ENCODE measurements at places on chromosomes 3 and 15.

GRCh38 chr3:27376109-27376772, 7.1 kb upstream of the NEK10 start:
- H3K36me3 ChIP-seq: no peaks in the 10 kb centered on the region
- no peak for DNase-seq
- peaks cover 3% of the 10 kb centered on the region for H3K4me1 ChIP-seq
- H3K27ac ChIP-seq: no peak overlapping the region

DNA sequence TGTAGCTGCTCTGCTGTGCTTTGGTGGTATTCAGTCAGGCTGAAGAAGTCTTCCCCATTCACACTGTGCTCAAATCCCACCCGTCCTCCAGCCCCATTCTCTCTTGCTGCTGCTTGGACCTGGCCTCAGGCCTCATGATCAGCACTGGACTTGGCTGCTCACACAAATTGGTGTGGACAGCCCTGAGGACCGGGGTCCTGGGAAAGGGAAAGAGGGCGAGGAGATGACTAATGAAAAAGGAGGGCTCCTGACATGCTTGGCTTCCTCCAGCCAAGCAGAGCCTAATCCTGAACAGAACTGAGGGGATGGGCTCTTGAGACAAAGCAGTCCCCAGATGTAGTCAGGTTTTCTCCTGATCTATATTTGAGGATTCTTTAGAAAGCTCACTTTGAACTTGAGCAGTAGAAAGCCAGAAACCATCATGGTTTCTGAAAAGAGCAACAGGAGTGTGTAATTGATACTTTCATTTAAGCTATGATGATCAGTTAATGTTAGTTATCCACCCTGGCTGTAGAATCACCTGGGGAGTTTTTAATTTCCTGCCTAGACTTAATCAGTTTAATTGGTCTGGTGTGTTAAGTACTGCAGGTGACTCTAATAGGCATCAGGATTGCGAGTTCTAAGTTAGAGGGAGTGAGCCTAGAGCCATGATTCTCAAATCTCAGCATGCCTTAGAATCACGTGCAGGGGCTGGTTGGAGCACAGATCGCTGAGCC, 79.4 kb upstream of the THBS1 start:
- H3K36me3 ChIP-seq: no peaks in the 10 kb centered on the region
- no peaks in the 10 kb centered on the region for H3K4me1 ChIP-seq
- no peaks in the 10 kb centered on the region for H3K27me3 ChIP-seq
- DNase-seq: no peak

DNA sequence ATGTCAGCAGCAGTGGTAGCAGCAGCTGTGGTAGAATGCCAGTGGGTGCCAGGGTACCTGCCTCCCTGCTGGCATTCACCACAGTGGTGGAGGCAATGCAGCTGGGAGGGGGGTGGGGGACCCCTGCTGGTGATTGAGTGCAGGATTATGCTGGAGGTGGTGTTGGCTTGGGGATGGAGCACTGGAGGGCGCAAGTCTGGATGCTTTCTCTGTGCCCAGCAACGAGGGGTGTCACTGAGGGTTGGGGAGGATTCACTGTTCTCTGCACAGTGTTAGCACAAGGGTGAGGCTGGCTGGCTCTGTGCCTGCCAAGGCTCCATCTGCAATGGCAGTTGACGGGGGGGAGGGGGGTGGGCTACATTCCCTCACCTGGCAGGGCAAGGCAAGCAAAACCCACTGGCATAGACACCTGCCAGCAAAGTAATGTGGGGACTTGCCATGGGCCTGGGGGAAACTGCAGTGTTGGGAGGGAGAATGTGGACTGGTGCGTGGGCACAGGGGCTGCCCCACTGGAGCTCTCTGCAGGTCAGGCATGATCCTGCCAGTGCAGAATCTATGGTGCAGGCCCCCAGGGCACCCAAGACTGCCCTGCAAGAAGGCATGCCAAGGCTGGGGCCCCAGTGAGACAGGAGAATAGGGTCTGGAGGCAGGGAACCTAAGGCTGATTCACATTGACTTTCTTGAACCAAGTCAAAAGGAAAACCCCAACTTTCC, 64.3 kb downstream of the MINDY4B start:
- DNase-seq: no peak
- H3K27me3 ChIP-seq: peaks cover 4% of the 10 kb centered on the region
- no peaks in the 10 kb centered on the region for H3K4me1 ChIP-seq
- H3K27ac ChIP-seq: no peak overlapping the region
- H3K4me3 ChIP-seq: no peak overlapping the region

DNA sequence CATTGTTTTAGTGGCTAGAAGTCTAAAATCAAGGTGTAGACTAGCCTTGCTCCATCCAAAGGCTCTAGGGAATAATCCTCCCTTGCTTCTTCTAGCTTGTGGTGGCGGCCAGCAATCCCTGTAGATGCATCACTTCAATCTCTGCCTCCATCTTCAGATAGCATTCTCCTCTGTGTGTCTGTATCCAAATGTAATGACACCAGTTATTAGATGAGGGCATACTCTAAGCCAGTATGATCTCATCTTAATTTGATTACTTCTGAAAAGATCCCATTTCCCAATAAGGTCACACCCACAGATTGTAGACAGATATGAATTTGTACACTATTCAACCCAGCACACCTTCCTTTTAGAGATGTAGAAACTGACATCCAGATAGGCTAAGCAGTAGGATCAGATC, 334.5 kb upstream of the KCNMB2 start:
- DNase-seq: no peak
- H3K27me3 ChIP-seq: no peaks in the 10 kb centered on the region
- H3K36me3 ChIP-seq: no peaks in the 10 kb centered on the region
- peaks cover 14% of the 10 kb centered on the region for H3K4me1 ChIP-seq

- H3K27me3 ChIP-seq: no peaks in the 10 kb centered on the region
- peak; percentile 70 for DNase-seq
- H3K36me3 ChIP-seq: peaks cover 2% of the 10 kb centered on the region
- no peak overlapping the region for H3K4me3 ChIP-seq
Measured at GRCh38 chr3:39990532-39990931, 181.1 kb downstream of the MYRIP start.

- H3K36me3 ChIP-seq: no peaks in the 10 kb centered on the region
- no peak for DNase-seq
- no peak overlapping the region for H3K27ac ChIP-seq
- H3K4me3 ChIP-seq: no peak overlapping the region
- H3K4me1 ChIP-seq: no peaks in the 10 kb centered on the region
- no peaks in the 10 kb centered on the region for H3K27me3 ChIP-seq
Measured at GRCh38 chr3:147305533-147306250, 100.7 kb downstream of the ZIC4 start.

GRCh38 chr3:80142714-80143113, 374.9 kb upstream of the ROBO1 start:
- H3K36me3 ChIP-seq: no peaks in the 10 kb centered on the region
- H3K27me3 ChIP-seq: no peaks in the 10 kb centered on the region
- H3K4me1 ChIP-seq: no peaks in the 10 kb centered on the region
- no peak overlapping the region for H3K4me3 ChIP-seq

GRCh38 chr3:40079203-40079846, 230.2 kb upstream of the EIF1B start:
- no peak overlapping the region for H3K27ac ChIP-seq
- H3K4me1 ChIP-seq: no peaks in the 10 kb centered on the region
- no peaks in the 10 kb centered on the region for H3K36me3 ChIP-seq
- DNase-seq: no peak
- no peak overlapping the region for H3K4me3 ChIP-seq

- H3K27ac ChIP-seq: peak overlapping the region; percentile 76
- peak; percentile 87 for DNase-seq
- no peak overlapping the region for H3K4me3 ChIP-seq
- H3K36me3 ChIP-seq: no peaks in the 10 kb centered on the region
- no peaks in the 10 kb centered on the region for H3K27me3 ChIP-seq
Measured at GRCh38 chr3:6449099-6449498, 411.8 kb upstream of the GRM7 start.

- no peak overlapping the region for H3K4me3 ChIP-seq
- peak; percentile 3 for DNase-seq
- no peaks in the 10 kb centered on the region for H3K36me3 ChIP-seq
- no peaks in the 10 kb centered on the region for H3K27me3 ChIP-seq
- H3K27ac ChIP-seq: no peak overlapping the region
- H3K4me1 ChIP-seq: no peaks in the 10 kb centered on the region
Measured at GRCh38 chr3:10417847-10418246, 87.5 kb downstream of the ATP2B2 start.

GRCh38 chr15:39874890-39875549, 45.0 kb downstream of the GPR176 start:
- H3K4me3 ChIP-seq: no peak overlapping the region
- DNase-seq: peak; percentile 67
- H3K27me3 ChIP-seq: no peaks in the 10 kb centered on the region
- no peak overlapping the region for H3K27ac ChIP-seq

- H3K4me1 ChIP-seq: no peaks in the 10 kb centered on the region
- H3K27me3 ChIP-seq: no peaks in the 10 kb centered on the region
- H3K4me3 ChIP-seq: peak overlapping the region; percentile 19
- H3K36me3 ChIP-seq: no peaks in the 10 kb centered on the region
Measured at GRCh38 chr3:33645060-33645647, 72.9 kb downstream of the CLASP2 start.

DNA sequence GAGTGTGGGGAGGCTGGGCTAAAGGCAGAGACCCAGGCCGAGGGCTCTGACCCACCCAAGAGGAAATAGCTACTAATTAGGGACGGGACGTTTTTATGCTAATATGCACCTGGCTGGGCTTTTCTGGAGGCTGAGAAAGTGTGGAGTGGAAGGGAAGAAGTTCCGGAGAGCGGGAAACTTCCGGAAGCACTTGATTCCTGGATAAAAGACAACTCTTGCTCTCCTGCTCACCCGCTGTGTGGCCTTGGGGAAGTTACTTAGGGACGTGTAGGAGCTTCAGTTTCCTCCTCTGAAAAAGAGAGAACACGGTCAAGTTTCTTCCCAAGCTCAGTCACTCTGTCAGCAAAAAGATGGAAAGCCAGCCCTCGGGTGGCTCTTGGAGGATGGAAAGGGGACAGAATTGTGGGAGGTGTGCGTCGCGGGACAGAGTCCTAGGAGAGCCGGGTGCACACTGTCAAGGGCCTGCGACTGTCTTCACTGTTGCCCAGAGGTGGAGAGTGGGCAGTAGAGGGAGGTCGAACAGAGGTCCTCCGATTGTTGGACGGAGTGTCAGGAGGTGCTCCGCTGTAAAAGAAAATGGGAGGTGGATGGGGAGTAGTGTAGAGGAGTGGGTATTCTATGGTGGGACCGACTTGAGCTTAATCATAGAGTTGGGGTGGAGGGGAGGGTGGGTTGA, 43.2 kb downstream of the EPHB3 start:
- no peak for DNase-seq
- H3K27me3 ChIP-seq: peaks cover 49% of the 10 kb centered on the region
- H3K27ac ChIP-seq: no peak overlapping the region
- H3K4me3 ChIP-seq: no peak overlapping the region
- no peaks in the 10 kb centered on the region for H3K4me1 ChIP-seq

DNA sequence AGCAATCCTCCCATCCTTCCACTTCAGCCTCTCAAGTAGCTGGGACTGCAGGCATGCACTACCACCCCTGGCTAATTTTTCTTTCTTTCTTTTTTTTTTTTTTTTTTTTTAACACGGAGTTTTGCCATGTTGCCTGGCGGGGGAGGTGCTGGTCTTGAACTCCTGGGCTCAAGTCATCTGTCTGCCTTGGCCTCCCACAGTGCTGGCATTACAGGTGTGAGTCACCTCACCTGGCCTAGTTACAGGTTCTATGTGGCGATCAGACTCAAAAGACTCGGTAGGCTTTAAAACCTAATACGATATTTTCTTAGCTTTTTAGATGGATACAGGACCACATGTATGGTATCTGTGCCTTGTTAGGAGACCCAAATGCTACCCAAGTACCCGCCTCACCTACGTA, 14.0 kb upstream of the SLC25A26 start:
- no peak for DNase-seq
- no peaks in the 10 kb centered on the region for H3K27me3 ChIP-seq
- no peaks in the 10 kb centered on the region for H3K36me3 ChIP-seq
- H3K4me1 ChIP-seq: no peaks in the 10 kb centered on the region
- no peak overlapping the region for H3K27ac ChIP-seq

DNA sequence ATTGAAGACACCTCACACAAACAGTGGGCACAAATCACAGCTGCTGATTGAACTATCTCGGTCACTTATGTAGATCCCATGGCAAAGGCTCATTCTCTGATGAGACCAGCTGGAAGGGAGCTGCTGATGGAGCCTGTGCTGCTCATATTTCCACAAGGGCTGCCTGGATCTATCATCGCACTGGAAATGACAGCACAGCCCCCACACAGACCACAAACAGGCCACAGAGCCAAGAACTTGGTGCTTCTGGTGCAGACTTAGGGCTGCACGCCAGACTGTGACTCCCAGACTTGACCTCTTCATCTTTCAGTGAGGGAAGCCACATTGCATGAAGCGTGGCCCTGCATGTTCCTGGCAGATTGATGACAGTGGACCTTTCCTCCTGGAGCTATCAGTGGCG, 197.6 kb downstream of the MINAR1 start:
- H3K36me3 ChIP-seq: no peaks in the 10 kb centered on the region
- H3K27ac ChIP-seq: no peak overlapping the region
- no peak overlapping the region for H3K4me3 ChIP-seq
- H3K27me3 ChIP-seq: peaks cover 8% of the 10 kb centered on the region
- H3K4me1 ChIP-seq: no peaks in the 10 kb centered on the region

- no peaks in the 10 kb centered on the region for H3K27me3 ChIP-seq
- H3K4me3 ChIP-seq: no peak overlapping the region
- no peaks in the 10 kb centered on the region for H3K4me1 ChIP-seq
Measured at GRCh38 chr15:66163553-66163952, 90.0 kb downstream of the MEGF11 start.

DNA sequence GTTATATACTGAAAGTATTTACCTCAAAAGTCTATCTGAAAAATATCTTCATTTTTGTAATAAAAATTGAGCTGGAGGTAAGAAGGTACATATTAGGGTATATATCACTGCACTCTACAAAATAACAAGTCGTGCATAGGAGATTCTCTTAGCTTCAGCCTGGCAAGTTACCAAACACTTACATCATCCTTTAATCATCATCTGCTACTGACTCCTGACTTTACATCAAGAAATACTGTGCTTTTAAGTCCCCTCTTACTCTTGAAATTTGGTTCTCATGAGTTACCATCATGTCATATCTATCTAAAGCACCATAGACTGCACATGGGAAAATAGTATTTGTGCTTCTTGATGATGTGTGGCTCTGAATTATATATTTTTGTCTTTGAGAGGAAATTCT, 50.8 kb downstream of the LYSMD4 start:
- DNase-seq: peak; percentile 94
- H3K4me1 ChIP-seq: peaks cover 23% of the 10 kb centered on the region
- peak overlapping the region; percentile 41 for H3K4me3 ChIP-seq
- H3K36me3 ChIP-seq: peaks cover 3% of the 10 kb centered on the region
- H3K27me3 ChIP-seq: no peaks in the 10 kb centered on the region

DNA sequence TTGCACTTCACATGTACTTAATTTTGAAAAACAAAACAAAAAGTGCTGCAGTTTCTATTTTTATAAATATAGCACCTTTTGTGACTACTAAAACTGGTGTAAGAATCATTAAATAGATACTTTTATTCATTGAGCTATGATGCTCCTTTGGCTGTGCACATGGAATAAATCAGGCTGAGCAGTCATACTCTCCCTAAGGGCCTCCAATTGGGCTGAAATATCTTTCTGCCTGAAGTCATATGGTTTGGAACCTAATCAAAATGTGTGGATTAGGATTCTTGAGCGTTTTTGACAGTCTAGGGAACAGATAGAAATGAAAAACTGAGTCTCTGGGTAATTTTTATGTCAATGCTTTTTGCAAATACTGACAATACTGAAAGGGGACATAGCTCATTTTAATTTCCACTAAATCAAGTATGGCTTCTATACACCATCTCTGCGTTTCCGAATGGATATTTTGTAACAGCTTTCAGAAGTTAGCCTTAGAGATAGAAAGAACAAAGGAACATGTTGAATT, 392.2 kb upstream of the ROBO1 start:
- H3K4me1 ChIP-seq: no peaks in the 10 kb centered on the region
- H3K27me3 ChIP-seq: no peaks in the 10 kb centered on the region
- no peak overlapping the region for H3K27ac ChIP-seq
- H3K4me3 ChIP-seq: no peak overlapping the region
- H3K36me3 ChIP-seq: no peaks in the 10 kb centered on the region
- no peak for DNase-seq

Data from endothelial cell of umbilical vein (primary cell).